DMS53 (cell line): ENCODE measurements at places on chromosomes 12 and 14.
A peak's percentile ranks its signal among the peaks of the same experiment; 100 is the strongest.

GRCh38 chr12:65182012-65182739, 12.8 kb downstream of the LEMD3 start:
- DNase-seq, result no peak

- DNase-seq, result peak; percentile 31
Measured at GRCh38 chr12:15706010-15706676, 83.0 kb downstream of the EPS8 start.

DNA sequence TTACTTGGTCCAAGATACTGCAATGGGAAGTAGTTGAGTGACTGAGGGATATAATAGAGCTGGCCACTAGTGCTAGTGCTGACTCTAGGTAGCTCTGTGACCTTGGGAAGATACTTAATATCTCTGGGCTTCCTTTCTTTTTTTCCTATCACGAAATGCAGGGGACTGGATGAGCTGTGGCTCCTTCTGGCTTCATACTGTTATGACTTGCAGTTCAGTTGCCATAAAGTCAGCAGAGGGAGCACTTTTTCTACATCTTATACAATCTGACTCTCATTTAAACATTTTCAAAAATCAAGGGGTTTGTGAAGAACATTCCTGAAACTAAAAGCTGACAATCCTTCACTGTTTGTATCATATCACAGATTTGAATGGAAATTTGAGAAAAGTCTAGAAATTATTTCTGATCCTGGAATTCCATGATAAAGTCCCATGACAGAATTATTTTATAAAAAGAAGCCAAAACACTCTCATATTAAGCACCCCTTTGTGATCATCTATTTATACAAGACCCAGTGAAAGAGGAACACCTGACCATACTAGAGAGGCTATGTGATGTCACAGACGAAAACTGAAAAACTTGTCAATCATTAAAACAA, 5.3 kb downstream of the BHLHE41 start:
- peak; percentile 88 for DNase-seq

- no peak for DNase-seq
Measured at GRCh38 chr12:89951694-89952060, 243.0 kb upstream of the ATP2B1 start.

- no peak for DNase-seq
Measured at GRCh38 chr14:87158283-87158682, 834.7 kb downstream of the GALC start.

- DNase-seq, result no peak
Measured at GRCh38 chr12:132874175-132874574, 13.2 kb downstream of the CHFR start.

DNA sequence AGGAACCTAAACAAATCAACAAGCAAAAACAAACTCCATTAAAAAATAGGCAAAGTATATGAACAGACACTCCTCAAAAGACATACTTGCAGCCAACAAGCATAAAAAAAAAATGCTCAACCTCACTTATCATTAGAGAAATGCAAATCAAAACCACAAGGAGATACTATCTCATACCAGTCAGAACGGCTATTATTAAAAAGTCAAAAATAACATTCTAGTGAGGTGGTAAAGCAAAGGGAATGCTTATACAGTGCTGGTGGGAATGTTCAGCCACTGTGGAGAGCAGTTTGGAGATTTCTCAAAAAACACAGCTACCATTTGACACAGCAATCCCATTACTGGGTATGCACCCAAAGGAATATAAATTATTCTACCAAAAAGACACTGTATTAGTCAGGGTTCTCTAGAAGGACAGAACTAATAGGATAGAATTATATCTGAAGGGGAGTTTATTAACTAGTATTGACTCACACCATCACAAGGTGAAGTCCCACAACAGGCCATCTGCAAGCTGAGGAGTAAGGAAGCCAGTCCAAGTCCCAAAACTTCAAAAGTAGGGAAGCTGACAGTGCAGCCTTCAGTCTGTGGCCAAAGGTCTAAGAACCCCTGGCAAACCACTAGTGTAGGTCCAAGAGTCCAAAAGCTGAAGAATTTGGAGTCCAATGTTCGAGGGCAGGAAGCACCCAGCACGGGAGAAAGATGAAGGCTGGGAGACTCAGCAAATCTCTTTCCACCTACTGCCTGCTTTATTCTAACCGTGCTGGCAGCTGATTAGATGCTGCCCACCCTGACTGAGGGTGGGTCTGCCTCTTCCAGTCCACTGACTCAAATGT, 101.6 kb upstream of the KRAS start:
- no peak for DNase-seq

- DNase-seq, result no peak
Measured at GRCh38 chr12:108346727-108347710, 7.9 kb upstream of the CMKLR1 start.

DNA sequence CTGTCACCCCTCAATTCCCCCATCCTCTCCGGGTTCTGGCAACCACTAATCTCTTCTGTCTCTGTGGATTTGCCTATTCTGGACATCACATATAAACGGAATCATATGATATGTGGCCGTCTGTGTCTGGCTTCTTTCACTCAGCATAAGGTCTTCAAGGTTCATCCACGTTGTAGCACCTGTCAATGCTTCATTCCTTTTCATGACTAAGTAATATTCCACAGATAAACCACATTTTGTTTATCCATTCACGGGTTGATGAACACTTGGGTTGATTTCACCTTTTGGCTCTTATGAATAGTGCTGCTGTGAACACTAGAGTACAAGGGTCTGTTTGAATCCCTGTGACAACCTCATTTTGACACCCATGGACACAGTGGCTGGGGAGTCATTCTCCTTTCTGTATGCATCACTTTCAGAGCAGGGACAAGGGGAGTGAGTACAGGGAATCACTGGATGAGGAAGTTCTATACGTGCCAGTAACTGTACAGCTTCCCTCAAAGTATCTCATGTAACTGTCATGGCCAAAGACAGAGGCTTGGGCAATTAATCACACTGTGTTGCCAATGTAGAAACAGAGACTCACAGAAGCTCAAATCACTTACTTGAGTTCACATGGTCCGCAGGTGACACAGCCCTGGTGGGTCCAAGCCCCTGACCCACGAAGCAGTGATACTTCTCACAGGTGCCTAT, 10.9 kb upstream of the TESC start:
- DNase-seq, result no peak

DNA sequence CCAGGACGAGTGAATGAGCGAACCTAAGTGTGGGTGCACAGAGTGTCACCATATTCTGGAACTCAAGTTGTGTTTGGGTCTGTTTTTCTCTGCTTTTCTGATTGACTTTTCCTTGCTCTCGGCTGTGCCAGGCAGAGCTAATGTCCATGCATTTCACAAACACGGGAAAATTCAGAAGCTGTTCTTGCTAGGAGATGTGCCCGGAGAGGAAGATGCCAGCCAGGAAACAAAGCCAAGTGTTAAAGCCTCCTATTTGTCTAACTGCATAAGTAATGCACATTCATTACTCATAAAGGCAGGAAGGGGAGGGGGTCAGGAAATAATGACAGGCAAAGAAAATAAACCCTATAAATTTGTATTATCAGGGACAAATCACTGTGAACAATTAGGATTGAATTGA, 250.4 kb upstream of the SFSWAP start:
- no peak for DNase-seq

- no peak for DNase-seq
Measured at GRCh38 chr14:76098916-76099675, 52.6 kb upstream of the GPATCH2L start.

DNA sequence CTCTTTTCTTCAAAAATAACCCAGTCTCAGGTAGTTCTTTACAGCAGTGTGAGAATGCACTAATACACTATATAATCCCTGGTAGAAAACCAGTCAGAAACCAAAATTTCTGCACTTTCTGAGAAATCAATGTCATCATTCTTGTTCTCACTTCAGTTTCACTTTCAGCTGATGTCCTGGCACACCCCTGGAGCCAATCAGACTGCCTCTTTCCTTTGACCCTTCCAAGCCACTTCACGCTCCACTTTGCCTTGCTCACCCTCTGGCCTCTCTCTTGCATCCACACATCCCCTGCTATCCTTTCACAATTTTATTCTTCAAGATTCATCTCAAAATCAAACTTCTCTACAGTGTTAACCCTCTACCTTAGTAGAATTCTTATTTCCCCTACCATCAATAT, 181.1 kb downstream of the ASCL1 start:
- DNase-seq, result no peak

DNA sequence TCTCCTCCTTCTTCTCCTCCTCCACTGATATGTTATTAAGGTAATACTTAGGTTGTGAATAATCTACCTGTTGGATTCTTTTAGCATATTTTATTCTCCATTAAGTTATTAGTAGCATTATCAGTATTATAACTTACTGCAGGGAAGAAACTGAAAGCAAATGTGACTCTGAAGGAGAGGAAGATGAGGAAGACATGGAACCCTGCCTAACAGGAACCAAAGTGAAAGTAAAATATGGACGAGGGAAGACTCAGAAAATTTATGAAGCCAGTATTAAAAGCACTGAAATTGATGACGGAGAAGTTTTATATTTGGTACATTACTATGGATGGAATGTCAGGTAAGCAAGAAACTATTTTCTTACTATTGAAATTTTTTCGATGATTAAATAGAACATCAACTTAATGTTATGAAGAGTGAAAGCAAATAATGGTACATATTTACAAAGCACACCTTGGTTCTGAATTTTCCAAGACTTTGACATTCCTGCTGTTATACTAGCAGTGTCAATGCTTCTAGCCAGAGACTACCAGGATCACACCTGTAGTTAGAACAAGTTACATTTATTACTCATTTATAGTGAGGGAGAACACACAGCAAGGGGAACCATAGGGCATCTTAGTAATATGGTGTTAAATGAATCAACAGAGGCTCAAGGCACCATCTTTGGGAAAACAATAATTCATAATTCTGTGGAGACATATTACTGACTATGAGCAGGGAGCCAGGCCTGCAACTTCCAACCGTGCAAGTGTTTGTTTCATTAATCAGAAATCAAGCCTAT, 42.0 kb upstream of the TOMM20L start:
- peak; percentile 18 for DNase-seq

- DNase-seq, result no peak
Measured at GRCh38 chr12:30191696-30192455, 408.1 kb upstream of the TMTC1 start.

GRCh38 chr14:34014936-34015335, 64.1 kb upstream of the EGLN3 start:
- no peak for DNase-seq

GRCh38 chr12:62429457-62429856, 37.2 kb upstream of the MON2 start:
- no peak for DNase-seq

GRCh38 chr14:106802413-106803364, 1276.3 kb downstream of the TMEM121 start:
- DNase-seq, result peak; percentile 86

GRCh38 chr12:75932241-75932640, 99.3 kb downstream of the PHLDA1 start:
- DNase-seq, result no peak

DNA sequence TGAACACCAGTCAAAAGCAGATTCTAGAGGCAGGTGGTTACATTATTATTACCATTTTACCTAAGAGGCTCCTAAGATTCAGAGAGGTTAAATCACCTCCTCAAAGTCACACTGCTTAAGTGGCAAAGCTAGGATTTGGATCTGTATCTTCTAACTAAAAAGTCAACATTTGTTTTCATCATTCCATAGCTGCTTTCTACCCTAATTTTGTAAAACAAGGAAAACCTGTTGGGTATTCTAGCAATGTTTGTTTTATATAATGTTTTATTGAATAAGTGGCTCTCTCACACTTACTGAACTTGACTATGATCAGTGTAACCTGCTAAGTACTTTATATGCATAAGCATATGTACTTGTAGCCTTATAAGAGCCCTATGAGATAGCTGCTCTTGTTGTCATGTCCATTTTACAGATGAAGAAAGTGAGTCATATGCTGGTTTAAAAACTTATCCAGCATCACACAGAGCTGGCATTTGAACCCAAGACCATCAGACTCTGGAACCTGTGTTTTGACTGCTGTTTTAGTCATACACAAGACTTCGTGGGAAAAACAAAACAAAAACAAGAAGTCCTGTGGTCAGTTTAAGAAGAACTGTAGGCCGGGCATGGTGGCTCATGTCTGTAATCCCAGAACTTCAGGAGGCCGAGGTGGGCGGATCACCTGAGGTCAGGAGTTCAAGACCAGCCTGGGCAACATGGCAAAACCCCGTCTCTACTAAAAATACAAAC, 31.7 kb upstream of the EVL start:
- DNase-seq, result no peak

DNA sequence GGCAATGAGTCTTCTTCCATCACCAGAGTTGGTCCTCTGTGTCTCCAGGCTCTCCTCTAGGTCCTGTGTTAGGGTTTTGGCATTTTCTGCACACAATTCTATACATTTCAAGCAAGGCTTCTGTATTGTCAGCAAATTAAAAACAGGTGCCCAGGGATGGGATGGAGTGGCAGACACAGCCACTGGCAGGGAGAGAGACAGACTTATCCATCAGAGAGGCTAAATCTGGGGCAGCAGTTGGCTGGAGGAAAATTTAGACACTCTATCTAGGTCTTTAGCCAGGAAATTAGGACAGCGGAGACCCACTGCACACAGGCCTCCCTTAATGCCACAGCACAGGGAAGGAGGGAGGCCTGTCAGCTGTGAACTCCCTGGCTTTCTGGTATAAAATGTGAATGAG, 20.2 kb downstream of the PLEKHD1 start:
- DNase-seq, result no peak

- no peak for DNase-seq
Measured at GRCh38 chr12:49707812-49708147, 575 bp upstream of the FMNL3 start.

GRCh38 chr14:103504991-103505565, 17.6 kb downstream of the CKB start:
- DNase-seq, result no peak

GRCh38 chr12:22562036-22563028, 18.0 kb upstream of the C2CD5 start:
- no peak for DNase-seq

GRCh38 chr12:26340649-26341048, 145.3 kb downstream of the SSPN start:
- DNase-seq, result no peak

DNA sequence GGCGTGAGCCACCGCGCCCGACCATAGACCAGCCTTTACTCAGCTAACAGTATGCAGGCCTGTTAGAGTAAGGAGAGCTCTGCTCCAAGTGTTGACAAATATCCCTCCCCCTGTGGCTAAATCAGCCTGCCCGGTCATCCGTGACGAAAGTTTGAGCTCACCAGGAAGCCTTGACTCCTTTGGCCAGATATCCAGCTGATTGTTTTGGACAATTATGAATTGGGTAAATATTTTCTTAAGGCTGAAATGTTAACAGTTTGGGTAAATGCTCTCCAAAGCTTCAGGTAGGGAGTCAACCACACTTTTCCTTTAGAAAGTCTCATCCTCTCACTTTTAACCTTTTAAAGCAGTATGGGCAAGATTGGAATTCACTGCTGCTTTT, 157.9 kb downstream of the PAWR start:
- peak; percentile 92 for DNase-seq
